ENCODE measurements at places on chromosomes 4 and X.

GRCh38 chrX:37796805-37797204 lies 16.9 kb downstream of the CYBB start:
- peaks cover 8% of the 10 kb centered on the region for H3K4me1 ChIP-seq
- H3K27ac ChIP-seq, result no peak overlapping the region
- no peak overlapping the region for H3K4me3 ChIP-seq
- no peak for DNase-seq

- H3K4me1 ChIP-seq, result no peaks in the 10 kb centered on the region
- no peak overlapping the region for H3K27ac ChIP-seq
- H3K4me3 ChIP-seq, result no peak overlapping the region
- DNase-seq, result no peak
Measured at GRCh38 chrX:51876441-51876840, 17.0 kb upstream of the MAGED1 start.

DNA sequence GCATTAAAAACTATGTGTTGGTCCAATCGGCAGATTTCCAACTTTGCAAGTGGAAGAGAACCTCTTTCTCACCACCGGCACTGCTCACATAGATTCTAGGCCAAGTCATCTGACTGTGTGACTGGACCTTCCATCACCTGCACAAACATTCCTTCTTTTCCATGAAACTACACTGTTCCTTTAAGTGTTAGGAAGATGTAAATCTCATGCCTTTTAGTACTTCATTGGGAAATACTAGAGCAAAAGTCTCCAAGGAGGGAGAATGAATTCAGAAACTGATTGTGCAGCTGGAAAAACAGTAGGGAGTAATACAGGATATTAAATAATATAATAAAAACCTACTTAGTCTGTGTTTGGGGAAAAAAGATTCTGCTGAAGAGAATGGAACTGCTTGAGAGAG lies 238.2 kb downstream of the GPC3 start:
- H3K36me3 ChIP-seq, result no peaks in the 10 kb centered on the region
- DNase-seq, result no peak
- no peak overlapping the region for H3K4me3 ChIP-seq
- H3K27ac ChIP-seq, result no peak overlapping the region

- H3K4me3 ChIP-seq, result peak overlapping the region; percentile 75
- peak; percentile 3 for DNase-seq
- peaks cover 15% of the 10 kb centered on the region for H3K4me1 ChIP-seq
- H3K27ac ChIP-seq, result no peak overlapping the region
- H3K36me3 ChIP-seq, result no peaks in the 10 kb centered on the region
Measured at GRCh38 chrX:43655151-43656004, 721 bp upstream of the MAOA start.

DNA sequence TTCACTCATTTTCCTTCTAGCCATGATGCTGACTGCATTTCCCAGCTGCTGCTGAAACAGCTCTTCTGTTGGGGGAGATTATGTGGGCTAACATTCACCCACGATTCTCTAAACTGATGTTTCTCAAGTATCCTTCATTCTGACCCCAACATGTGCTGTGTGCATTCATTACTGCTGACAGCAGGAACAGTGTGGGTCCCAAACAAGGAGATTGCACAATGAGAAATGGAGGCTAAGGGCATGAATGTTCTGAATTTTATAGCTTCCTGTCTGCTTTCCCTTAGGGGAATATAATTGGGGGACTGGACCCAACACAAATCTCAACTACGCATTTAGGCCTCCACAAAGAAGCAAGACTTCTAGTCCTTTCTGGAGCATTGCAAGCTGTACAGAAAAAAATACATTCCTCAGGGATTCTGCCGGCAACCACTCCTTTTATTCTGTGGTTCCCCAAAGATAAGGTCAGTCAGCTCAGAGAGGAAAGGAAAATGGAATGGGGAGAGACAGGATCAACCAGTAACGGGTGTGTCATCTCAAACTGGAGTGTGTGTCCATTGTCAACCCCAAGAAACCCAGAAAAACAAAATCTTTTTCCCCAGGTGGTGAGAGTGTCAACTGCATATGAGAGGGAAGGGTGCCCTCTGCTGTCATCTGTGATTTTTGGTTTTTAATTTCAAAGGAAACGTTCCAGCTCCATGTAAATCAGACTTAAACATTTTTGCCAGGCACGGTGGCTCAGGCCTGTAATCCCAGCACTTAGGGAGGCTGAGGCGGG lies 81.5 kb upstream of the EGFL6 start:
- H3K36me3 ChIP-seq, result no peaks in the 10 kb centered on the region
- no peak overlapping the region for H3K4me3 ChIP-seq
- H3K27ac ChIP-seq, result peak overlapping the region; percentile 57
- peaks cover 5% of the 10 kb centered on the region for H3K4me1 ChIP-seq

DNA sequence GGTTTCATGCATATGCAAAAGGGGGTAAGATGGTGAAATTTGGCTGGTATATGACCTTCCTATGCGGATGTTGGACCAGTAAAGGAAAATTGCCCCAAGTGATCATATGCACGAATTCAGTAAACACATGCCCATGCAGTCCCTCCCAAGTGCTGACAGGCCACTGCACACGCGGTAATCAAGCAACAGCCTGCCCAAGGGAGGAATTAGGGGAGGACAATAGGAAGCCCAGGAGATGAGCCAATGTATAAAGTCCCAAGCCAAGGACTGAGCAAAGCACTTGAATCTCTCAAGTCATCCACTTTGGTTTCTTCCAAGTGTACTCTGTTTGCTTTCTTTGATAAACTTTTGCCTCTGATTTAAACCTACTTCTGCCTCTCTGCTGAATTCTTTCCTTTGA lies 21.1 kb downstream of the MAGEB16 start:
- no peak for DNase-seq
- no peaks in the 10 kb centered on the region for H3K27me3 ChIP-seq
- no peaks in the 10 kb centered on the region for H3K36me3 ChIP-seq
- H3K4me3 ChIP-seq, result no peak overlapping the region
- H3K4me1 ChIP-seq, result no peaks in the 10 kb centered on the region

DNA sequence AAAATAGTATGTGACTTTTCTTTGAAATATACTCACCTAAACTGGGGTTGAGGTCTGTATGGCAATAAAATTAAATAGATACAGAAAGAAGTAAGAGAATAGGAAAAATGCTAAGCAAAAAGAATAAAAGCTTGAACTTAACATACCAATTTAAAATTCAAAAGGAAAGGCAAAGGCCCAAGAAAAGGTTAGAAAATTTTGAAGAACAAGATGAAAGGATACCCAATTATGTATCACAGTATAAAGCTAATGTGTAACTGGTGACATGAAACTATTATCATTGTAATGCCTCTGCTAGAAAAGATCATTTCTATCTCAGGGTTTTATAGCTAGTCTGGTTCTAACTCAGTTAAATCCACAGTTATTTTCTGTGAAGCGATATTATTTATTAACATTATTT lies 99.1 kb downstream of the PDLIM5 start:
- no peaks in the 10 kb centered on the region for H3K36me3 ChIP-seq
- H3K4me1 ChIP-seq, result no peaks in the 10 kb centered on the region
- no peak overlapping the region for H3K27ac ChIP-seq
- H3K27me3 ChIP-seq, result no peaks in the 10 kb centered on the region
